ENCODE measurements at places on chromosomes 3 and 15.
A peak's percentile ranks its signal among the peaks of the same experiment; 100 is the strongest.

- DNase-seq: peak; percentile 23
Measured at GRCh38 chr3:53109891-53110771, 20.1 kb downstream of the RFT1 start.

- DNase-seq: no peak
Measured at GRCh38 chr3:141321109-141321497, 47.2 kb upstream of the ZBTB38 start.

DNA sequence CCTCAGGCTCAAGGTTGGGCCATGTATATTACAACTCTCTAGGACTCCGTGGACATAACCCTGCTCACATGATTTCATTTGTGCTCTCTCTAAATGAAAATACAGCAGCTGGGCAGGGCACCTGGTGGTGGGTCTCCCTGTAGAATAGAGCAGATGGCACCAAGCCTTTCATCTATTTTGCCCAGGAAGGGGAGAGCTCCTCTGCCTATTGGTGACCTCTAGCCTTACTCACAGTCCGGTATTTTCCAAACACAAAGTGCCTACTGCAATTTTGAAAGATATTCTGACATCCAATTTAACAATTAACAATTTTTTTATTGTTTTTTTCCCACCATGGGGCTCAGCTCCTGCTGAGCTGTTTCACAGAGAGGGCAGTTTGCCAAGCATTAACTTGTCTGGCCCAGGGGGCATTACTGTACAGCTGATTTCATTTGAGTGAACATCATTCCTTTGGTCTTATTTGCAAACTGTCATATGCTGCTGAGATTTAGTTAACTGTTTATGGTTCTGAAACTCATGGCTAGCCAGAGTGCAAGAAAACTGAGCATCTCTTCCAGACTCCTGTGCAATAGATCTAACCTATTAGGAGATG is 474.0 kb downstream of the EPHB1 start:
- DNase-seq: no peak

DNA sequence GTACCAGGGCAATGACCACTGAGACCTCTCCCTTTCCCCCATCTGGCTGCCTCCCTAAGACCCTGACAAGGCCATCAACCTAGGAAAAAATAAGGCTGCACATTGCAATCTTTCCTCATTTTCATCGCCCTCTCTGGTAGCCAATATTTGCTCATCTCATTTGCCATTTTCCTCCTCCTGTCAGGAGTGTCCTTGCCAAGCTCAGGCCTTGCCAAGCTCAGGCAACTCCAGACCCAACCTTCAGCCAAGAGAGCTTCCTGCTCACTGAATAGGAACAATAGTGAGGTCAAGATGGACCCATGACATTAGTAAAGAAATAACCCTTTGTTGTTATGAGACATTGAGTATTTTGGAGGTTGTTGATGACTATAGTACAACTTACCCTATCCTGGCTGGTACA is 380.3 kb downstream of the RSL24D1 start:
- DNase-seq: no peak

- no peak for DNase-seq
Measured at GRCh38 chr15:60973637-60974415, 255.3 kb downstream of the RORA start.

- DNase-seq: no peak
Measured at GRCh38 chr15:90822204-90822955, 46.0 kb upstream of the FURIN start.

GRCh38 chr3:128201158-128201755 is 48.0 kb downstream of the EEFSEC start:
- no peak for DNase-seq

- DNase-seq: no peak
Measured at GRCh38 chr3:56459104-56459496, 9.2 kb downstream of the ERC2 start.

DNA sequence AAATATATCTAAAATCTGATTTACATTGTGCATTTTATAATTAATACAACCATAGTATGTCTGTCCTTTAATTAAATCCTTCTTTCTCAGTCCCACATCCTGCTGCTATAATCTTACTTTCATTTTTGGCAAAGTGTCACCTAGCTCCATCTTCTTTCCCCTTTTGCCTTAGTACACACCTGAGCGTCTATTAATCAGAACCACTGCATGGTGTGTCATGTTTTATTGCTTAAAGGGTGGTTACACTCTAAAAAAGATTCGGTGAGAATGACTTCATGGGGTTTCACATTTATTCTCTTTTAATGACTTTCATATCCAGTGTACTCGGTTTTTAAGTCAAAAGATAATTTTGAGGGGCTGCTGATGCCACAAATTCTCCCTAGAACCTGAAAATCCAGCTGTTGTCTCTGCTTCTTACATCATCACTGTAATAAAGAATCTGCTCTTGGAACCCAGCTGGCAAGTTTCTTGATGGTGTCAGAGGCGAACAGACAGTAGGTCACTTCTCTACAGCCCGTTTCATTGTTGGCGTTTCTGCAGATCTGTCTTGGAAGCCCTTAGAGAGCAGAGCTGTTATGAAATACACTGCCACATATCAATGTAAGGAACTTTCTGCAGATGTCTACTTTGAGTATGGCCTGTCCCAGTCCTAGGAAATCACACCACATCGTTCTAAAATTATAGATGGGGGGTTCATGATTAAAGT is 99.7 kb downstream of the TIGIT start:
- DNase-seq: no peak

DNA sequence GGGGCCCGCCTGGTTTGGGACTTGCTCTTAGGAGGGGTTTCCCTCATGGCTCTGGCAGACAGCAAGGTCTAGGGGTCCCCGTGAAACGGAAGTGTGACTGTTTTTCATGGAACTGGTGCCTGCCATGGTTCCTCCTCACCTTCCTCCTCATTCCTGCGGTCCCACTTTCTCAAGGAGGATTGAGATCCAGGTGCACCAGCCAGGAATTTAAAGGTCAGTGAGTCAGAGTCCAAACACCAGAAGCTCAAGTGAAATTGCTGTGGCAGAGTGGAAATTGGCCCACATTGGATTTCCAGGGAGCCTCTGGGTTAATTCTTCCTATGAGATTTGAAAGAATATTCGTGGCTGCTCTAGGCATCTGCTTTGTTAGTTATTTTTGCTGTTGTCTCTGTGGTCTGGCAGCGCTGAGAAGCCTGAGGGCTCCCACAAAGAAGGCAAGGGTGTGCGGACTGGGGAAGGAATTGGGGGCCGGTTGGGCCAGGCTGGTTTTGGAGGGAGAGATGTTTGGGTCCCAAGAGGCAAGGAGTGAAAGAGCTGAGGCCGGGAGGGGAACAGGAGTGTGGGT is 60.4 kb upstream of the TNFAIP8L3 start:
- DNase-seq: no peak

- no peak for DNase-seq
Measured at GRCh38 chr15:62935300-62936081, 107.1 kb upstream of the TPM1 start.

- no peak for DNase-seq
Measured at GRCh38 chr3:72766866-72767265, 81.4 kb downstream of the SHQ1 start.

GRCh38 chr15:59555696-59556095 is 55.9 kb upstream of the GCNT3 start:
- DNase-seq: no peak

- DNase-seq: no peak
Measured at GRCh38 chr3:52874864-52875587, 22.3 kb downstream of the STIMATE start.

DNA sequence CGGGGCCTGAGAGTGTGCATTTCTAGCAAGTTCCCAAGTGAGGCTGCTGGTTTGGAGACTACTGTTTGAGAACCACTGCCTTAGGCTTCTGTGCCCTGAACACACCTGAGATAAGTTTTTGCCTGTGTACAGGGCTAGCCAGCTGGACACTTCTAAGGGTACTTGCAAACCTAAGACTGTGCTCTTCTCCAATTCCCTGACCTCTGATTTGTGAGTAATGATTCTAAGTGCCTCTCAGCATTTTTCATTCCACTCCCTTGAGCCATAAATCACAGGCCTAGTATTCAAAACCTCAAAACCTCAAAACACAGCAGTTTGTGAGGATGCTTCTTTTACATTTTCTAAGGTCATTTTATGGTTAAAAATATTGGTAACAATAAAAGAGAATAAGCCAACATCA is 148.4 kb downstream of the CHST2 start:
- DNase-seq: no peak

GRCh38 chr3:122920986-122921385 is 106.6 kb downstream of the SEMA5B start:
- no peak for DNase-seq

GRCh38 chr3:101685870-101686307 is 629 bp downstream of the RPL24 start:
- DNase-seq: no peak

DNA sequence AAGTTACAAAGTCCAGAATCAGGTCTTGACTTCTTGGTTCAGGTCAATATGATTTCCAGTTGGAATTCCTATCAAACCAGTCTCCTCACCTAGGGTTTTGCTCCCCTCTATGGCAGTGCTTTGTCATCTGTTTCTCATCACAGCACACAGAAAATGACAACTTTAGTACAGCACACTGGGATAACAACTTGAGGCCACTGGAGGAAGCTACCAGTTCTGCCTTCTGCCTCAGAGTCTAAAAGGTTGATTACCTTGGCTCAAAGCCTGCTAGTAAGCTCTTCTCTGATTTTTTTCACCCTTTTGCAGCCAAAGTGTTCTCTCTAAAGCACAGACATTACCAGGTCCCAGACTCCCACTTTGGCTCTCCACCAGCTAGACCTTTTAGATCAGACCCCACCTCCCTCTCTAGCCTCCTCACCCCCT is 24.8 kb upstream of the TRIM59 start:
- no peak for DNase-seq

DNA sequence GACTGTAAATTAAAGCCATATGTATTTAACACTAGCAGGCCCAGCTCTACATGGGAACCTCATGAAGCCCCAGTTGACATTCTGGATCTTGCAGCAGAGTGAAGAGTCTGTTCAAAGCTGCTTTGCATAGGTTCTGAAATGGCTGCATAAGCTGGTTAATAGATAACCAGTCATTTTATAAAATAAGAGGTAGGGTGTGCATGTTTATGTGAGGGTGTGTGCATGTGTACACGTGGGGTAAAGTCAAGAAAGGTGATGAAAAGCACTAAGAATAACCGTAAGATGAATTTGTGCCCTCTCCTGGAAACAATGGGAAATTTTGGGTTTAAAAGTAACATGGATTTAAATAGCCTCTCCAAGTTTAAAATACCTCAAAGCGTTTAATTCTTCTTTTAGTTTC is 33.0 kb downstream of the PAQR9 start:
- DNase-seq: no peak

- no peak for DNase-seq
Measured at GRCh38 chr15:38186507-38186906, 66.1 kb upstream of the SPRED1 start.

DNA sequence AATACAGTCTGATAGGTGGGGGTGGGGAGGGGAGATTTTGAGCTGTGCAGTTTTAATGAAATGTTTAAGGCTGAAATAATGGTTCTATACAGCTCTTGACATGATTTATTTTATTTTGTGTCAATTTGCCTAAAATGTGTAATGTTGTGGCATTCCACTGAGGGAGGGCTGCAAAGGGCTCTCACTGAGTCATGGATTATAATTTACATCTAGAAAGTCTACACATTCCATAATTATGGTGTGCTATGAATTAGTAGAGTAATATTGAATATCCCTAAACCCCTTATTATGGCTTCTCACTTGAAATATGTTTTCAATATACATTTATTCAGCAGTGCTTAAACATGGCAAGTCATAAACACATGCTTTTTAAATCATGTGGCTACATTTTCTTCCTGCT is 103.9 kb downstream of the RARB start:
- no peak for DNase-seq

DNA sequence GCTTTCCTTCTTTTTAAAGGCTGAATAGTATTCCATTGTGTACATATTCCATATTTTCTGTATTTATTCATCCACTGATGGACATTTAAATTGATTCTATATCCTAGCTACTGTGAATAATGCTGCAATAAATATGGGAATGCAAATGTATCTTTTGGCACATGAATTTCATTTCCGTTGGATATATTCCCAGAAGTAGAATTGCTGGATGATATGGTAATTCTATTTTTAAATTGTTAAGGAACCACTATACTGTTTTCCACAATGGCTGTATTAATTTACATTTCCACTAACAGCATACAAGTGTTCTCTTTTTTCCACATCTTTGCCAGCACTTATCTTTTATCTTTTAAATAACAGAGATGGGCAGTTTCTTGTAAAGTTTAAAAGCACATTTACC is 302.7 kb downstream of the CTNNB1 start:
- no peak for DNase-seq

- no peak for DNase-seq
Measured at GRCh38 chr15:88805031-88805780, 2.0 kb downstream of the ACAN start.

GRCh38 chr3:196793246-196793645 is 53.6 kb downstream of the PAK2 start:
- no peak for DNase-seq

- no peak for DNase-seq
Measured at GRCh38 chr3:172070269-172070668, 30.9 kb downstream of the FNDC3B start.

- no peak for DNase-seq
Measured at GRCh38 chr3:100081986-100082692, 32.2 kb downstream of the FILIP1L start.

- peak; percentile 1 for DNase-seq
Measured at GRCh38 chr3:188553569-188553968, 399.6 kb downstream of the LPP start.

- DNase-seq: peak; percentile 83
Measured at GRCh38 chr15:68277603-68278344, at the start of gene FEM1B. FEM1B (plus strand) TSS chr15:68277745; CDS start chr15:68278418, 673 bp downstream.

DNA sequence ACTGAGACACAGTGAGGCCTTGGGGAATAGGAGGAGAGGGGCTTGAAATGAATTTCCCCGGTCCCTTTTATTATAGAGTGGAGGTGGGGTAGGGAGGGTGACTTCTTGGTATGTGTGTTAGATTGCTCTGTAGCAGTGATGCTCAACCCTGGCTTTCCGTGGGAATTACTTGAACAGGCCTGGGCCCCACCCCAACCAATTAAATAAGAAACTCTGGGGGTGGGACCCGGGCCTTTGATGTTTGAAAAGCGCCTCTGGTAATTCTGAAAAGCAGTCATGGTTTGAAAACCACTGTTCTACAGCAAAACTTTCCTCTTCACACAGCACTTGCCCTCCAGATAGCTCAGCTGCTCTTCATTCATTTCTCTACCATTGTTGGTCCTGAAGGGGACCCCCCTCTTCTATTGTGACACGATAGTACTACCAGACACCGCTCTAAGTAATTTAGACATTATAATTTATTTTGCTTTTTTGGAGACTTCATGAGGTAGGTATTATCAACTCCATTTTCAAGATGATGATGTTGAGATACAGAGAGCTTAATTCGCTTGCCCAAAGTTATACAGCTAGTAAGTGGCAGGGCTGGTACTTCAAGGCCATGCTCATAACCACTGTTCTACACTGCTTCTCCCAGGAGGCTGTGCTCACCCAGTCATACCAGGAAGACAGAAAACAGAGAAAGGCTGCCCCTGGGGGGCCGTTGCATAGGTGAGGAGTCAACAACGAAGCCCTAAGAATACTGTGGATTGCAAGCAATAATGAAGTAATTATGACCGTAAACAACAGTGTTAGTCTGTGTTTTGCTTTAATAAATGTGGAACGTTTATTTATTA is 176.2 kb downstream of the PEX5L start:
- no peak for DNase-seq
